Left cardiac atrium (tissue), 4 donors: ENCODE measurements at places on chromosomes 1 and 21. TPM values are rescaled to one million over a fixed set of nuclear protein-coding genes. Genes with fewer than 3 reads are reported as not detected.

GRCh38 chr1:151759241-151759640, 4.1 kb downstream of the MRPL9 start:
- no peak for DNase-seq

GRCh38 chr21:40421121-40421520, 425.8 kb downstream of the DSCAM start:
- DNase-seq: no peak

- no peak for DNase-seq
Observed at GRCh38 chr1:20682571-20683236, 21.5 kb upstream of the DDOST start.

DNA sequence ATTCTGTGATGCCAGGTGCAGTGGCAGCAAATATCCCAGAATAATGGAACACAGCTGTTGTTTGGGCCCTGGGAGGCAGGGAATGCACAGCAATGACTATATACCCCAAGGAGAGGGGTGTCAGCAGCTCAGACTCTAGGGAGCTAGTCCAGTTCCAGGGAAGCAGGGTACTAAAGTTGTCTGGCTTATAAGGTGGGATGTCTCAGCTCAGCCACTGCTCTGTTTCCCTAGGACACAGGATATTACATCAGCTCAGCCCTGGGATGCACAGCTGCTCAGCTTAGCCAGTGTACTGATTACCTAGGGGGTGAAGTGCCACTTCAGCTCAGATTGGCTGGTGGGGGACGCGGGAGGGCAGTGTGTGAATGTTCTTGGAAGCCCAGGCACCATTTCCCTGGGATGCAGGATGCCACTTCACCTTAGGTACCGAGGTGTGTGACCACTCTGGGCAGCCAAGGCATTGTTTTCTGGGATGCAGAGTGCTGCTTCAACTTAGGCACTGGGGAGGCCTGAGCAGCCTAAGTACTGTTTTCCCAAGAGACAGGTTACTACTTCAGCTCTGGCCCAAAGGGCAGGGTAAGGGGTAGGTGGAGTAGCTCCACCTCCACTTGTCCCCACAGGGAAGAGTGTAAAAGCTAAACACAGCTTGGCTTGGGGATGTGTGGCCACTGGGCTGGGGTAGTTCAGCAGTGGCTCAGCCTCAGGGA, 59.4 kb downstream of the DIPK1A start:
- DNase-seq: no peak

DNA sequence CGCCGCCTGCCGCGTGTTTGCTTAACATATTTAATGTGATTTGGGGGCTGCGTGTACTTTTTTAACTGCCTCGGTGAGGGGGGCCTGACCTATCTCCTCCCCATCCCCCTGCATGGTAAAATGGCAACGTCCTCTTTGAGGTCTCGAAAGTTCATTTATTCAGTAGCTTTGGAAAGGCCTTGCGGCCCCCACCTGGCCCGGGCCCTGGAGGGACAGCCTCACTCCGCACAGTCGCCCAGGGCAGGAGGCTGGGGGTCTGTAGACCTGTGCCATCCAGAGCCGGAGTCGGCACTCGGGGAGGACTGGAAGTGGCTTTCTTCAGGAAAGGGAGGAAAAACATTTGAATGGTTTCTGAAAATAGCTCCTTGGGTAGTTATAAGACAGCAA, 38.0 kb upstream of the ACTRT2 start:
- DNase-seq: no peak

TMEM35B gene
- total RNA-seq: 19.2 TPM

PTGFR gene
- 7.9 TPM for total RNA-seq
